Activated CD4-positive, alpha-beta T cell treated with anti-CD3 and anti-CD28 coated beads, Interleukin-2, amount 50 U/mL, for 48 hours (primary cell): ENCODE measurements at places on chromosomes 12 and 14.
A peak's percentile ranks its signal among the peaks of the same experiment; 100 is the strongest.

DNA sequence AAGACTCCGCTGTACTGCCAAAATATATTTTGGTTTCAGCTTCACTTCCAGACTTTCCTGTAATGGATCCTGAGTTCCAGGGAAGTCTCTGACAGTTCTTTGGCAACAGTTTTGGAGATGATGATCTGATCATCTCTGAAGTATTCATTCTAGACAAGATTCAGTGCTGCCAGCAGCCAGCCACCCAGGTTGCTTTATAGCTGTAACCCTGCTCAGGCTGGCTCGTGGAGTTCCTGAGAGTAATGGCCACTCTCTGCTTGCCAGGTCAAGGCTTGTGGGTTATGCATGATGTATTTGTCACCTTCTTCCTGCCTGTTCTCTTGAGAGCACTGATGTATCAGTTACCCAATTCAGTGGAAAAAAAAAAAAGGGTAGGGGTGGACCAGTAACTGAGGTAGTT, 124.3 kb downstream of the PPHLN1 start:
- DNase-seq, result no peak

DNA sequence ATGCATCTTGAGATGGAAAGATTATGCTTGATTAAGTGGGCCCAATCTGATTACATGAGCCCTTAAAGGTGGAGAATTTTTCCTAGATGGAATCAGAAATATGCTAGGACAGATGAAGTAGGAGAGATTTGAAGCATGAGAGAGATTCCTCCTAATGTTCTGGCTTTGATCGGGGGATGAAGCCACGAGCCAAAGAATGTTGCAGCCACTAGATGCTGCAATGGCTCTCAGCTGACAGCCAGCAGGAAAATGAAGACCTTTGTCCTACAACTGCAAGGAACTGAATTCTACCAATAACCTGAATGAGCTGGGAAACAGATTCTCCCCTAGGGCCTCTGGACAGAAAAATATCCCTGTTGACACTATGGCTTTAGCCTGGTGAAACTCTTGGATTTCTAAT, 82.6 kb upstream of the ATP2B1 start:
- no peak for DNase-seq

- DNase-seq, result no peak
Observed at GRCh38 chr12:106285982-106286381, 16.6 kb upstream of the TCP11L2 start.

DNA sequence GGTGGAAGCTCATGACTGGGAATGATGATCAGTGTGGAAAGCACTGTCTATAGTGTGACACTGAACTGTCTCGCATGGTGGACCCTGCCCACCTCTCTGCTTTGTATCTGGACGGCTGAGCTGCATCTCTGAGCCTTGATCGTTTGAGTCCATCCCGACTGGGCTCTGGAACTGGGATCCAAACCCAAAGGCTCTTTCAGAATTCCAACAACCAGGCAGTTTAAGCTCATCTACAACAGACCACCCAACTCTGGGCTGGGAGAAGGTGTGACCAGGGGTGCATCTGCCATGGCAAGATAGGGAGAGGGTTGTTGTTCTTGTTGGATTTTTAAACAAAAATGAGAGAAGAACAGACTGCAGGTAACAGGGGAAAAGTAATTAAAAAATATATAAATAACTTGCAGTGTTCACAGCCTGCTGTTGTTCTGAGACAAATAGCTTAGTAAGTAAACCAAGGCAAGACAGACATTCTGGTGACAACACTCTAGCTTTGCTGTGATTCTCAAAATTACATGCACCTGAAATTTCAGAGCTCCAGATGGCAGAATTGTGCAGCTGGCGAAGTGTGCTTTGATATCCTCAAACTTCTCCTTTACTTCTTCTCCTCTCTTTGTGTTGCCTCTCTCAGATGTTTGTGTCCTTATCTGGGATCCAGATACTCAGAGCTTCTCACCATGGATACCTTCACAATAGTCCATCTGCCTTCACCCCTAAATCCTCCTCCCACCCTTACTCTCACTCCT, 209.6 kb downstream of the EMP1 start:
- no peak for DNase-seq

DNA sequence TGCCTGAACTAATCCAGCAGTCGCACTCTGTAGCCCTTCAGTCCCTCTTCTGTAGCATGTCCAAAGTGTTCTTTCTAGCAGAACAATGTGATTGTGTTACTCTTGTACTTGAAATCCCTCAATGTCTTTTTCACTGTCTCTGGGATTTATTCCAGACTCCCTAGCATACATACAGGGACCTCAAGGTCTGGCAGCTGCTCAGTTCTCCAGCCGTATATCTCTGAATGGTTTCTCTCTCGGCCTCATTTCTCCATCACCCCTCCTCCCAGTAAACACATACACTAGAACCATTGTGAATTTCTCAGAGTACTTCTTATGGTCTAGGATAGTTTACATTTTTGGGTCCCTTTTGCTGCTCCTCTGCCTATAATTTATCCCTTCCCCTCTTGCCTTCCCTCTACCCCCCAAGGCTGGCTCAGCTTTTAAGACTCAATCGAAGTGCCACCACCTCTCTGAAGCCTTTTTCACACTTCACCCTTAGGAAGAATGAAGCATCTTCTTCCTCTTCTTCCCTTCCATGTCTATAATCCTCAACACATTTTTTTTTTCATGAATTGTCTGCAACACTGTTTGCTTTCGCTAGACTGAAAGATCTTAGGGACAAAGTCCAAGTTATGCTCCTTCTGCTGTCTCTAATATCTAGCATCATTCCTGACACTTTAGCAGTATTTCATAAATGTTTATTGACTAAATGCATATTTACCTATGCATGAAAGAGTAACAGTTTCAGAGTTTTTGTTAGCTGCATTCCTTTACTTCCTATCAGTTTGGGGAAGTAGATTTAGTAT, 446.1 kb downstream of the ZFP36L1 start:
- DNase-seq, result no peak

GRCh38 chr12:14774906-14775635, 28.2 kb downstream of the WBP11 start:
- peak; percentile 46 for DNase-seq

DNA sequence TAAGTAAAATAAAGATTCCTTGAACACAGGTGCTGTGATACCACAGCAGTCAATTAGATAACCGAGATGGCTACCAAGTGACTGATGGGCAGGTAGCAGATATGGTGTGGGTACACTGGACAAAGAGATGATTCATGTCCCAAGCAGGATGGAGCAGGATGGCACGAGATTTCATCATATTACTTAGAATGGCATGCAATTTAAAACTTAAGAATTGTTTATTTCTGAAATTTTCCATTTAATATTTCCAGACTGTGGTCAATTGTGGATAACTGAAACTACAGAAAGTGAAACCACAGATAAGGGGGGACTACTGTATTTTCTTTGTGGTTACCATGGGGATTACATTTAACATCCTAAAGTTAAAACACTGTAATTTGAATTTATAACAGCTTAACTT, 7.5 kb upstream of the ZFP36L1 start:
- no peak for DNase-seq

DNA sequence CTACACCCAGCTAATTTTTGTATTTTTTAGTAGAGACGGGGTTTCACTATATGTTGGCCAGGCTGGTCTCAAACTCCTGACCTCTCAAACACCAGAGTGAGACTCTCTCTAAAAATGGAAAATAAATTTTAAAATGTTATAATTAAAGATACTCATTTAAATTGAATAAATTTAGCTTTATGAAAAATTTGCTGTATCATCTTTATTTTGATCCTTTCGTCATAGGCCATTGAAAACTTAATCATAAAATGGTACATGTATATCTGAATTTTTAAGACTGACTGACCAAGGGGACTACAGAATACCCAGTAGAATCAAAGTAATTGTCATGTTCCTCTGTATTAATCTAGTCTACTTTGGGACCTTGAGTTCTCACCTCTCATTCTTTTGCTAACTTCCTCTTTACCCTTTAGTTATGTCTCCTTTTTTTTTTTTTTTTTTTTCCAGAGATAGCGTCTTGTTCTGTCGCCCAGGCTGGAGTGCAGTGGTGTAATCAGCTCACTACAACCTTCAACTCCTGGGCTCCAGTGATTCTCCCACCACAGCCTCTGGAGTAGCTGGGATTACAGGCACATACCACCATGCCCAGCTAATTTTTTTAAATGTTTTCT, 9.5 kb downstream of the RAB5B start:
- no peak for DNase-seq

GRCh38 chr14:38280081-38280480, 24.2 kb upstream of the CLEC14A start:
- DNase-seq, result no peak
